GM13977 (cell line): ENCODE measurements at places on chromosomes 5 and 9.
A peak's percentile ranks its signal among the peaks of the same experiment; 100 is the strongest.

DNA sequence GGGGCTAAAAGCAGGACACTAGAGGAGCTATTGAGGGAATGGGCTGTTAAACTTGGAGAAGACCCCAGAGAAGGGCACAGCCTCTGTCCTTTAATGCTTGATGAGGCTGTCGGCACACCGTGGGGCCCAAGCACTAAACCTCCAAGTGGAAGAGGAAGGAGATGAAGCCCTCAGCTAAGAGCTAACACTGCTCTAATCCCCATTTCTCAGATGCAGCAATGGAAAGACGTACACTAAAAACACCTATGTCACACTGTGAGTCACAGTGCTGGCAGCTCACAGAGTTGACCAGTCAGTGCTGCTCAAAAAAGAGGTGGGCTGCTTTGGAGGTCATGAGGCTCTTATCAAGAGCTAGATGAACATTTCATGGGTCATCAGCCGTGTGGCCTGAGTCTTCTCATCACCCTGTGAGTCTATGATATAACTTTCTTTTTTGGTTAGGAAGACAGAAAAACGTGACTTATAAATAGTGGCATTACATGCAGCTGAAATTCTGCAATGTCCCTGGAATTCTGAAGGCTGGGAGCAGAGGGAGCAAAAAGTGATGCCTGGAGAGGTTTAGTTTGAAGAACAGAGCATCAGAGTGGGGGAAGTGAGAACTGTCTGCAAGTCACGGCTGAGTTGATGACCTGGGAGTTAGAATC lies 21.5 kb downstream of the TNFSF8 start:
- DNase-seq = no peak

DNA sequence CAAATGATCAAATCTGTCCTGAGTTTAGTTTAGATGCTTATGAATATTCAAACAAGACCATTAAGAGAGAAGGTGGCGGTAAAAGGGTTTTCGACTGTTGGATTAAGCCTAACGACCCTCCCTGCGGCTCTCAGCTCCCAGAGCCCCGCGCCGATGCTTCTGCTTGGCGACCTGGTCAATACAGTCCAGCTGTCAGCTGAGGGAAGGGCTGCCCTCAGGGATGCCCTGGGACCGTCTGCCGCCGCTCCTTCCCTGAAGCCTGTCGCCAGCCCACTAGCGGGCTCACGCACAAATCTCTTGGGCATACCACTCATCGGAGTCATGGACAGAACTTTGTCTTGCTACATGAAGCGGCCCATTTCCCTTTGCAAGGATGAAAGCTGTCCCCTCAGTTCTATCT lies 136.6 kb upstream of the RAPGEF1 start:
- no peak for DNase-seq

DNA sequence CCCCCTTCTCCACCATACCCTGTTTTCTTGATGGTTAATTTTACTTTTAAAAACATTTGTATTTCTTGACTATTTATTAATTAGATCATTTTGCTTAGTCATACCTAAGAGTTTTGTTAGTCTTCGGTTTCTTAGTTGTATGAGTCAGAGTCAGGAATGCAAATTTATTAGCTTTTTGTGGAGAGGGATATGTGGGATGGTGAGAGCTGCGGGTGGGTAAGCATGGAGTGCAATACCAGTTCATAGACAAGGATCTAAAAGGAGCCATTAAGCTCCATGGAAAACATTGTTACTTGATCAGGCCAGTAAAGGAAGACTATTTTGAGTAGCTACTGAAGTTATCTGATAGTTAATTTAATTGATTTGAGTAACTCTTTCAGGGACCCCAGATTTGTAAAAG lies 77.5 kb downstream of the ZSWIM6 start:
- DNase-seq = no peak

GRCh38 chr9:129998491-129999140 lies 44.4 kb downstream of the FNBP1 start:
- no peak for DNase-seq

DNA sequence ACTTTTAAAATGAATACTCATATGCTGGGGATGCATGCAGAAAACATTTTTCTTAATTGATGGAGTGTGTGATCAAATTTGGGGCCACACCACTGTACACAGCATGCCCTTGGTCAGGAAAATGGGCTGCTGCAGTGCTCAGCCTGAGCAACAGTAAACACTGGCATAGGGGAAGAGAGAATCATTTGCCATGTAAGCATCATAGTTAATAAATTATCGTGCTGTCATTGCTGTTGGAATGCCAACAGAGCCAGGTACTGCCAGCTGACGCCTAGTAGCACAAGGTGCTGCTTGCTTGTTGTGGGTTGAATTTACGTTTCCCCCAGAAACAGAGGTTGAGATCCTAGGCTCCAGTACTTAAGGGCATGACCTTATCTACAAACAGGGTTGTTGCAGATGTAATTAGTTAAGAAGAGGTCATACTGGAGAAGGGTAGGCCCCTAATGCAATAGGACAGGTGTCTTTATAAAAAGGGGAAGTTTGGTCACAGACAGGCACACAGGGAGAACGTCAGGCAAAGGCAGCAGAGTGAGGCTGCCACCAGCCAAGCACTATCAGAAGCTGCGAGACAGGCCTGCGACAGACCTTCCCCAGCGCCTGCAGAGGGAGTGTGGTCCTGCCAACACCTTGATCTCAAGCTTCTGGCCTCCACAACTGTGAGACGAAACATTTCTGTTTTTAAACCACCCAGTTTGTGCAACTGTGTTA lies 25.3 kb downstream of the DAP start:
- peak; percentile 43 for DNase-seq

GRCh38 chr5:125877248-125877647 lies 546.0 kb upstream of the GRAMD2B start:
- no peak for DNase-seq

DNA sequence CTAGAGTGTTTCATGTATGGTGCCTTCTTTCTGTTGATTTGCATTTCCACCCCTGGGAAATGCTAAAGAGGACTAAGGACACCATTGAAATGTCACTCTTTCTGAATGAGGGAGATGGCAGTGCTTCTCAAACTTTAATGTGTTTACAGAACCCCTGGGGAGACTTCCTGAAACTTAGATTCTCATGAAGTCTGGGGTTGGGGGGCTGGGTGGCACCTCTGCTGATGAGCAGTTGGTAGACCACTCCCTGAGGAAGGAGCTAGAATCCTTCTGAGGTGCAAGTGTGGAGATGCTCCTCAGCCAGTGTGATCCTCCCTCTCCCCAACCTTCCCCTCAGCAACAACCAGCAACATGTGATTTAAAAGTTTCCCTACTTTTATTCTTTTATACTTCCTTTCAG lies 546.8 kb downstream of the LRRC70 start:
- no peak for DNase-seq

- DNase-seq = no peak
Observed at GRCh38 chr5:35308421-35308820, 78.1 kb upstream of the PRLR start.

GRCh38 chr9:121453232-121453892 lies 46.3 kb downstream of the GGTA1 start:
- DNase-seq = no peak

DNA sequence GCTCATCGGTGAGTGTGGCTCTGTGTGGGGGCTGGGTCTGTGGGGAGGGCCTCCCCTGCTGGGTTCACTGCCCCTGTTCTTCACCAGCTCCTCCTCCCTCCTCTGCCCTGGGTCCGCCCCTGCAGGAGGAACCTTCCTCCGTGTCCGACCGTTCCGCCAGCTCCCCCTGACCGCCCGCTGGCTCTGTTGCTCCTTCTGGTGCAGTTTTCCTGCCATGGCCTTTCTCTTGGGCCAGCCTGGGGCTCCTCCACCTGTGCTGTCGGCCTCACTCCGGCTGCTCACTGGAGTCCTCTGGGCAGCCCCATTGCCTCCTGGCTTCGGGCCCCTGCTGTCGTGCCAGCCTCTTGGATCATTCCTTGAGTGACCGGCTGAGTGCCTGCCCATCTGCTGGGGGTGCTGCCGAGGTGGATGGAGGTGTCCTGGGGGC lies 12.3 kb downstream of the RNU6ATAC start:
- DNase-seq = no peak

GRCh38 chr5:23234197-23234596 lies 273.2 kb upstream of the PRDM9 start:
- DNase-seq = no peak

- DNase-seq = no peak
Observed at GRCh38 chr9:136002881-136003280, 41.7 kb upstream of the UBAC1 start.

DNA sequence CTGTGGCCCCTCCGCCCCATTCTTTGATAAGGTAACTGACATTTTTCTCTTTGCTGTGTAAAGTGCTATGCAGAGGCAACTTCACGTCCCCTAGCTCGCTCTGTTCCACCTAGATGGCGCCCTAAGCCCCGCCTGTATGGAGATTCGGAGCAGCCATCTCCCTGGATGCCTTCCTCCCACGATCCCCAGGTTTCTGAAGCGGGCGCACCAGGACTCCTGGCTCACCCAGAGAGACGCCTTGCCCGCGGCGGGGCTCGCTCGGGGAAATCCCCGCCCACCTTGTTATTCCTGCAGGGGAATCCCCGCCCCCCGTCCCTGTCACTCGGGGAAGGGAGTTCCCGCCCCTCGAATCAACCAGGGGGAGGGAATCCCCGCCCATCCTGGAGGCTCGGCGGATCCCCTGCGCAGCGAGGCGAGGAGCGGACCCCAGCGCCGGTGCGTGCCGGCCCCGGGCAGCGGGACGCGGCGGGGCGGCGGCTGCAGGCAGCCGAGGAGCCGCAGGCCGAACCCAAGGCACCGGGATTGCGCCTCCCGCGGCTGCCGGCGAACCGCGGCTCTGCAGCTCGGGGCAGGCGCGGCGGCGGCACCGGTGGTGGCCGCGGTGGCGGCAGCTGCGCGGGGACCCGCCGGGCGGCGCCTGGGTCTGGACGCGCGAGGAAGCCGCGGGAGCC lies at the start of gene PDZD2:
Gene PDZD2, plus strand, starts transcription at position 384 of the 671 bp plus-strand sequence.
- DNase-seq = peak; percentile 87

- DNase-seq = no peak
Observed at GRCh38 chr5:90689064-90689463, 130.5 kb downstream of the ADGRV1 start.

DNA sequence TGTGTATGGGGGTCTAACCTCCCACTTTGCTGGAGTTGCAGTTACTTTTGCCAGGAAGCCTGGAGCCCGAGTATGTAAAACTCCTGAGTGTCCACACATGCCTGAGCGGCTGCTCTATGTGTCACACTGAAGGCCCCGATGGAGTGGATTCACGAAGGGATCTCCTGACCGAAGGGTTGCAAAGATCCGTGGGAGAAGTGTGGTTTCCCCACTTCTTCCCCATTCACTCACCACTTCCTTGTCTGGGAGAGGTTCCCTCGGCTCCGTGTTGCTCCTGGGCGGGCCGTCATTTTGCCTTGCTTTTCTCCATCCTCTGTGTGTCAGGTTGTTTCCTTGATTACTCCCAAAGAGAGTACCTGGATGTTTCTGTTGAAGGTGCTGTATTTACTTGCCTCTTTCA lies 16.2 kb upstream of the IL3 start:
- no peak for DNase-seq

DNA sequence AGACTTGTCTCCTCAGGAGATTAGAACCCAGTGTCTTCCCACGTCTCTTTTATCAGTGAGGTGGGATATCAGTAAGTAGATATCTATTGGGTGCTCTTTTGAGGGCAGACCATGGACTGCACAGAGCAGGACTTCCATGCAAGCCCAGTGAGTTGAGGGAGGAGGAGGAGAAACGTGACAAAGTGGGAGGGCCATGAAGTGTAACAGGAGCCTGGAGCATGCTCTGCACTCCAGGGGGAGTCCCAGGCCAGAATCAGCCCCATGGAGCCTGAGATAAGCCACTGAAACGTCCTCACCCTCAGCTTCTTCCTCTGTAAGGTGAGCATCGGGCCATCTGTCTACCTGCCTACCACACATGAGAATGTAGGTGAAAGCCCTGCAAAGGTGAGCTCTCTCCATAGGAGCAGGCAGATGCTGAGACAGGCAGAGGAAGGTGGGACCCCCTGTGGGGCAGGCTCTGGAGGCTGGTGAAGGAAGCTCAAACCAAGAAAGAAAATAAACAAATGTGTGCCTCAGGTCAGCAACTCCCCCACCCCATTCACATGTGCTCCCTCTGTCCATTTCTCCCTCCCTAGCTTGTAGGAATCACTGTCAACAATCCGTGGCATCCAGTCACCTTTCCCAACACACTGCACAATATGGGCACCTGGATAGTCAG lies 87.4 kb downstream of the NRG2 start:
- DNase-seq = no peak

DNA sequence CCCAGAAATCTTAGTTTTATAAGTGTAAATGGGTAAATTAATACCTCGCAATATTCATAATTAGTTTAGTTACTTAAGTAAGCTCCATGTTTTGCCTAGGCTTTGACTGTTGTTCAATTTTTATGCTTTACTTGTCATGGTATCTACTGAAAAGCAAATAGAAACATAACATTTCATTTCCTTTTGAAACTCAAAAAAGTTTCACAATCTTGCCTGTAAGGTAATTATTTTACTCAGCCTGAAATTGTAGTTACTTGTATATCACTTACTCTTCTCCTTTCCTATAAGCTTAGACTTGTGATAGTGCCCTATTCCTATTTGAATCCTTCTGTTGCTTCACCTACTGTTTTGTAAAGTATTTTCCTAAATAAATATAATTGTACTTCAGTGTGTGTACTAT lies 914.4 kb upstream of the COX7C start:
- no peak for DNase-seq

GRCh38 chr5:174491265-174491664 lies 233.1 kb upstream of the MSX2 start:
- DNase-seq = no peak

DNA sequence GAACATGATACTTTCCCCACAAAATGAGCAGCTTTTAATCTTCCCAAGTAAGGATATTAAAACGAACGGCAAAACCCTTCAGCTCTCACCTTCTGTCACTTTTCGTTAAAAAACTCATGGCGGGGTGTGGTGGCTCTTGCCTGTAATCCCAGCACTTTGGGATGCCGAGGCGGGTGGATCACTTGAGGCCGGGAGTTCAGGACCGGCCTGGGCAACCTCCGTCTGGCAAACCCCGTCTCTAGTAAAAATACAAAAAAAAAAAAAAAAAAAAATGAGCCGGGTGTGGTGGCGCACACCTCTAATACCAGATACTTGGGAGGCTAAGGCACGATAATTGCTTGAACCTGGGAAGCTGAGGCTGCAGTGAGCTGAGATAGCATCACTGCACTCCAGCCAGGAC lies 902 bp downstream of the TMED9 start:
- DNase-seq = no peak

DNA sequence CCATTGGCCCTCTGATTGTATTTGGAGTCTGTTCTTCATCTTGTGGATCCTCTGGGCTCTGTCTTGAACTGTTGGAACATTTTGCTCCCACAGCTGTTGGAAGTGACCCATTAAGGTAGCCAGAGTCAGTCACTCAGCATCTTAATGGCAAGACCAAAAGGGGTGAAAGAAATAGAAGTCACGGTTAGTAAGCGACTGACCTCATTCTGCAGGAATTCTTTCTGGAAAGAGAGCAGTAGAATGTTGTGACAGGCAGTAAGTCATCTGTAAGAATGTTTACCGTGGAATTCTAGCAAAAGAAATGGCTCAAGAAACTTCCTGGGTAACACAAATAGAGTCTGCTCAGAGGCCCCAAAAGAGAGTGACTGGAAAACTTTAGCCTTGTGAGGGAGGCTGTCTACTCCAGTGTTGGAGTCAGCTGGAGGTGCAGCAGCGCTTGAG lies 28.6 kb upstream of the TNC start:
- no peak for DNase-seq
